CD4-positive, alpha-beta memory T cell (primary cell): ENCODE measurements at places on chromosomes 2 and 18. TPM values are rescaled to one million over a fixed set of nuclear protein-coding genes. Genes with fewer than 3 reads are reported as not detected.

- no peaks in the 10 kb centered on the region for H3K27me3 ChIP-seq
- H3K4me3 ChIP-seq: no peak overlapping the region
- peak; percentile 8 for DNase-seq
- no peaks in the 10 kb centered on the region for H3K4me1 ChIP-seq
- no peak overlapping the region for H3K27ac ChIP-seq
- no peaks in the 10 kb centered on the region for H3K36me3 ChIP-seq
Observed at GRCh38 chr18:8478166-8478967, 130.9 kb upstream of the RAB12 start.

GRCh38 chr2:137607722-137608318 is 356.5 kb upstream of the HNMT start:
- DNase-seq: no peak
- H3K27me3 ChIP-seq: no peaks in the 10 kb centered on the region
- no peak overlapping the region for H3K4me3 ChIP-seq

GRCh38 chr2:195657634-195658540 is 861 bp downstream of the SLC39A10 start:
- H3K27me3 ChIP-seq: no peaks in the 10 kb centered on the region
- peak overlapping the region; percentile 27 for H3K4me3 ChIP-seq
- peak; percentile 82 for DNase-seq
- H3K36me3 ChIP-seq: no peaks in the 10 kb centered on the region

GRCh38 chr2:108215794-108216211 is 24.0 kb upstream of the SULT1C3 start:
- no peak overlapping the region for H3K4me3 ChIP-seq
- H3K36me3 ChIP-seq: no peaks in the 10 kb centered on the region
- no peaks in the 10 kb centered on the region for H3K4me1 ChIP-seq
- no peak for DNase-seq
- H3K27me3 ChIP-seq: no peaks in the 10 kb centered on the region

DNA sequence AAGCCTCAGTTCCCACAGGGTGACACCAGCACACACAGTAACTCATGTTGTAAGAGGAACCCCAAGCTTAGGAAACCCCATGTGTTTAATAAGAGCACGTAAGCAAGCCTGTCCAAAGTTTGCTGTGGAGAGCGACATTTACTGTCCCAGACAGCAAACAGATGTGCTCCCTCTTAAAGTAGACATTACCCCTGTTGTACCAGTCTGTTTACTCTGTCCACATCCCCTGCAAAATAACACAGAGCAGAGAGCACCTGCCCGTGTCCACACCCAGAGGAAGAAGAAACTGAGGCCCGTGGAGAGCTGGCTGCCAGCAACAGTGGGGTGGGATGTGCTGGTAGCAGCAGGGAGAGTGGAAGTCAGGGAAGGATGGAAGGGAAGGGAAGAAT is 243.5 kb downstream of the GBX2 start:
- no peak overlapping the region for H3K27ac ChIP-seq
- no peaks in the 10 kb centered on the region for H3K27me3 ChIP-seq
- no peak for DNase-seq
- no peaks in the 10 kb centered on the region for H3K36me3 ChIP-seq
- no peaks in the 10 kb centered on the region for H3K4me1 ChIP-seq

DNA sequence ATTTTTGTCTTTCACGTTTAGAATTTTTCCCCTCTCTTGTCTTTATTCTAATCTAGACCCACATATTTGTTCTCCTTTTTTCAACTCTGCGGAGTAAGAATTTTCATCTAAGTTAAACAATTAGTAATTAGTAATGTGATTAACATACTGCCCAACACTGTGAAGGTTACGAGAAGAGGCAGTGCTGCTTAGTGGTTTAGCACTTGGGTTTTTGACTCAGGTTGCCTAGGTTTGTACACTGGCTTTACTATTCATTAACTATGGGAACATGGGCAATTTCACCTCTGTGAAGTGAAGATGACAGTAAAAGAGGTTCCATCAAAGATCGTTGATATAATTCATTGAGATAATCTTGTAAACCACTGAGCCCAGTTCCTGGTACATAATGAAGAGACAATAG is 82.2 kb upstream of the PNPT1 start:
- H3K4me3 ChIP-seq: no peak overlapping the region
- no peaks in the 10 kb centered on the region for H3K36me3 ChIP-seq
- no peaks in the 10 kb centered on the region for H3K4me1 ChIP-seq

- peak within 1 kb of the TSS; percentile 98 for H3K27ac ChIP-seq
- peaks cover 51% of the 10 kb centered on the region for H3K4me1 ChIP-seq
- H3K36me3 ChIP-seq: peaks cover 34% of the 10 kb centered on the region
- H3K27me3 ChIP-seq: no peaks in the 10 kb centered on the region
- H3K4me3 ChIP-seq: peak within 1 kb of the TSS; percentile 95
Observed at GRCh38 chr2:216108967-216109921, at the start of gene XRCC5. XRCC5 (plus strand) TSS chr2:216109348; CDS start chr2:216109437, 89 bp downstream.

GRCh38 chr2:144183727-144184126 is 336.2 kb downstream of the ZEB2 start:
- no peaks in the 10 kb centered on the region for H3K27me3 ChIP-seq
- DNase-seq: peak; percentile 76
- no peaks in the 10 kb centered on the region for H3K36me3 ChIP-seq
- no peak overlapping the region for H3K27ac ChIP-seq
- H3K4me1 ChIP-seq: peaks cover 17% of the 10 kb centered on the region

DNA sequence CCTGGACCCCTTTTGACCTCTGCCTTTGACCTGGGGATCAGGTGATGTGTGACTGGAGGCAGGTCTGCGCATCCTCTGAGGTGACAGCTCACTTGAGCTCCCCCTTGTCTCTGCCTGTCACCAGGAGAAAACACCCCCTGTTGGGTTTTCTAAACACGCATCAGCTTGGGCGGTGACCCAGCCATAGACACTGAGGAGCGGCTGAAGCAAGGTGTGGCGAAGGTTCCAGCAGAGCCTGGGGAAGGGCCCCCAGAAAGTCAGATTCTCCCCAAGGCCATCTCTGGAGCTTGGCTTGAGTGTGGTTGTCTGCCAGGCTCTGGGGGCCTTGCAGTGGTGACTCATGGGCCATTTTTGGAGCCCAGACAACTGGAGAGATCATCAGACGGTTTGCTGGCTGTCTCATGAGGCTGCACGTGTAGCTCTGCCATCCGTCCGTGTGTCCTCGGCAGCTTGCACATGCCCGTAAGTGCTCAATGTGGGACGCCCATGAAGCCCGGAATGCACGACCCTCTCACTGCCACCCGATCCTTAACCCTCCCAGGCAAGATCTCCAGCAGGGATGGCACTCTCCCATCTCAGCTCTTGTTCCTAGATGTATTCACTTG is 29.4 kb downstream of the SIX3 start:
- H3K27ac ChIP-seq: no peak overlapping the region
- no peaks in the 10 kb centered on the region for H3K27me3 ChIP-seq
- no peak for DNase-seq
- no peak overlapping the region for H3K4me3 ChIP-seq
- no peaks in the 10 kb centered on the region for H3K4me1 ChIP-seq

GRCh38 chr2:223936862-223937326 is 8.2 kb downstream of the WDFY1 start:
- H3K4me1 ChIP-seq: peaks cover 58% of the 10 kb centered on the region
- DNase-seq: no peak
- H3K27ac ChIP-seq: no peak overlapping the region
- no peak overlapping the region for H3K4me3 ChIP-seq
- H3K27me3 ChIP-seq: no peaks in the 10 kb centered on the region
- H3K36me3 ChIP-seq: no peaks in the 10 kb centered on the region

GRCh38 chr2:62423883-62424458 is 82.0 kb downstream of the TMEM17 start:
- H3K27me3 ChIP-seq: no peaks in the 10 kb centered on the region
- no peaks in the 10 kb centered on the region for H3K36me3 ChIP-seq
- H3K27ac ChIP-seq: no peak overlapping the region
- H3K4me1 ChIP-seq: no peaks in the 10 kb centered on the region
- H3K4me3 ChIP-seq: no peak overlapping the region
- no peak for DNase-seq

DNA sequence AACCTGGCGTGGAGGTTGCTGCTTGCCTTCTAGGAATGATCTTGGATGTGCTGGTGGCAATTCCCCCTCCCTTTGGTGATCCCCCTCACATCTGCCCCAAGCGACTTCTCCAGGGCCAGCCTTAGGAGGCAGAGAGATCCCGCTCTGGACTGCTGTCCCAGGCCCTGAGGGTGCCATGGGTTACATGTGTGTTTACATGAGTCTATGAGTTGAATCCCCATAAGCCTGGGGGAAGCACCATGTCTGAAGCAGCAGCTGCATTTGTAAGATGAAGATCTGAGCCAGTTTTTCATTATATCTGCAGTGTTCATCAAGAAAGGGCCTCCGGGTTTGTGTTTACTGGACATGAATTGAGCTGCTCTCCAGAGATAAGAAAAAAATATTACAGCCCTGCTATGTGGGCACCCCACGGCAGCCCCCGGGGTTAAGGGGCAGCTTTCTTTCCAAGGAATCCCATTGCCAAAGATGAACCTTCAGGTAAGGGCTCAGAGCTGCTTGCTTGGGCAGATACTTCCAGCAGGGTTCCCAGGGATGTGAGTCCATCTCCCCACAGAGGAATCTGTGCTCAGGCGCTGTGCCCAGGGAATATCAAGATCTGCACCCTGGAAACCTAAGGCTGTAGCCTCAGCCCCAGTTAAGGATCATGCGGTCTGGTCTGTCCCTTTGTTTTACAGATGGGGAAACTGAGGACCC is 46.0 kb downstream of the MRPS5 start:
- H3K36me3 ChIP-seq: no peaks in the 10 kb centered on the region
- DNase-seq: no peak
- no peaks in the 10 kb centered on the region for H3K27me3 ChIP-seq
- H3K27ac ChIP-seq: peak overlapping the region; percentile 56
- peaks cover 72% of the 10 kb centered on the region for H3K4me1 ChIP-seq

- H3K36me3 ChIP-seq: no peaks in the 10 kb centered on the region
- DNase-seq: no peak
- H3K27ac ChIP-seq: no peak overlapping the region
Observed at GRCh38 chr2:25707927-25708590, 34.7 kb upstream of the DTNB start.

- no peak overlapping the region for H3K4me3 ChIP-seq
- peaks cover 17% of the 10 kb centered on the region for H3K4me1 ChIP-seq
- DNase-seq: no peak
- H3K27me3 ChIP-seq: no peaks in the 10 kb centered on the region
Observed at GRCh38 chr18:62418258-62418657, 93.1 kb downstream of the TNFRSF11A start.

GRCh38 chr2:95001051-95001562 is 24.4 kb upstream of the MAL start:
- H3K4me1 ChIP-seq: no peaks in the 10 kb centered on the region
- no peak overlapping the region for H3K27ac ChIP-seq
- H3K4me3 ChIP-seq: no peak overlapping the region
- H3K27me3 ChIP-seq: peaks cover 5% of the 10 kb centered on the region
- H3K36me3 ChIP-seq: no peaks in the 10 kb centered on the region

DNA sequence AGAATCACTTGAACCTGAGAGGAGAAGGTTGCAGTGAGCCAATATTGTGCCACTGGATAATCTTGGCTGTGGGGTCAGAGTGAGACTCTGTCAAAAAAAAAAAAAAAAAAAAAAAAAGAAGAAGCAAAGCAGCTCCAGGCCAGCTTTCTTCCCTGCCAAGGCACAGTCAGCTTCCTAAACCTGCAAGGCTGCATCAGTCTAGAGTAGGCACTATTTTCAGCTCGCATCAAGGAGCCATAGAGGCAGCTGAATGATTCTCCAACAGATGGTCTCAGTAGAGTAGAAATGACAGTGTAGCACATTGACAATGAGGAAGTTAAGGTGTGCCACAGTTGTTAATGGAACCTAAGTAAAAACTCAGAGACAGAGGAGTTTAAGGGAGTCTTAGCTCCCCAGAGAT is 35.6 kb downstream of the BMP10 start:
- H3K4me1 ChIP-seq: peaks cover 43% of the 10 kb centered on the region
- H3K4me3 ChIP-seq: no peak overlapping the region
- no peaks in the 10 kb centered on the region for H3K36me3 ChIP-seq
- H3K27me3 ChIP-seq: no peaks in the 10 kb centered on the region
- no peak overlapping the region for H3K27ac ChIP-seq

- H3K4me3 ChIP-seq: no peak overlapping the region
- H3K27ac ChIP-seq: no peak overlapping the region
- no peaks in the 10 kb centered on the region for H3K36me3 ChIP-seq
- H3K27me3 ChIP-seq: no peaks in the 10 kb centered on the region
- DNase-seq: no peak
Observed at GRCh38 chr2:386406-387103, 98.7 kb upstream of the ALKAL2 start.

Gene DGUOK
- 52.2 TPM for total RNA-seq

Gene LYPD6B
- total RNA-seq: not detected

Gene LYG1
- total RNA-seq: 3.3 TPM

Gene ANKRD30B
- not detected for total RNA-seq

Gene MOGAT1
- not detected for total RNA-seq

Gene DSEL
- total RNA-seq: 1.2 TPM
